NCI-H2171 (cell line): ENCODE measurements at places on chromosomes 1 and 21.
A peak's percentile ranks its signal among the peaks of the same experiment; 100 is the strongest.

GRCh38 chr1:208280681-208281450, 36.7 kb upstream of the PLXNA2 start:
- no peak for DNase-seq

- DNase-seq = no peak
Observed at GRCh38 chr1:231138236-231138635, 23.6 kb upstream of the TRIM67 start.

- DNase-seq = no peak
Observed at GRCh38 chr1:56081173-56081572, 498.2 kb downstream of the PLPP3 start.

DNA sequence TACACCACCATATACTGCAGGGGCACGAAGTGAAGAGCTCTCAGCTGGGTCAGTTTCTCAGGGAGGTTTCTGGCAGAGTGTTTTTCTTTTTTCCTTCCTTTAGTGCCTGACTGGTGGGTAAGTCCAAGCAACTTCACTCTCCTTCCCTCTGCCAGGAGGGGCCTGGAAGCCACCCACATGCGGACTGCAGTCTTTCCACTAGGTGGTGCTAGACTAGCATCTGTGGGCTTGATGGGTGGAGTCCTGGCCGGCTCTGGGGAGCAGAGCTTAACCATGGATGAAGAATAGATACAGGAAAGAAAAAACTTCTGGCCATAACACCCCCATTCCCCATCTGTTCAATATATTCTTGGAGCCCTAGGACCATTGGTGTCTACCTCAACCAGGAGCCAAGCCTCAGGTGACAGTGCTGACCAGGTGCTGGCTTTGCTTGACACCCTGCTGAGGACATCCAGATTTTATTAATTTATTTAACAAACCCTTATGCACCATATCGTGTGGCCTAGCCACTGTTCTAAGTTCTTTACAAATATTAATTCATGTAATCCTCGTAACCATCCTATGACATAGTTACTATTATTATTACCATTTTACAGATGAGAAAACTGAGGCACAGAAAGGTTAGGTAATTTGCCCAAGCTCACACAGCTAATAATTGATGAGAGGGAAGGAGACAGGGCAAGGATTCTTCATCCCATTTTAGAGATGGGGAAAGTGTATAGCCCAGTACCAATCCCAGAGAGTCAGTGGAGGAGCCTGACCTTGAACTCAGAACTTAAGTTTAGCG, 126.7 kb upstream of the CSF3R start:
- peak; percentile 74 for DNase-seq

DNA sequence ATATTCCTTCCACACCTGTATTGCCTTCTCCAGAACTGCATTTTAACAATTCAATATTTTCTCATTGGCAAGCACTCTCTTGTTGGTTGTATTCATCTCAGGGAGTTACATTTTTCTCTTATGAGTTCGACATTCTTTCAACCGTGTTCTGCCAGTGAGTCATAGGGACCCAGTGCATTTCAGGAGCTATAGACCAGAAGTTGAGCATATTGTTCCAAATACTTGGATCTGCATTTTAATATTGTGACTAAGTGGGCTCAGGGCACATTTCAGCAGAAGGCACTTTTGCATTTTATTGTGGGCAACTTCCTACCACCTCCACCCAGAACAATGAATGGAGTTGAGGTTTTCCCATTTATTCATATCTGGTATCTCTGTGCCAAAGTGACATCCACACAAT, 132.8 kb downstream of the TNFSF18 start:
- DNase-seq = no peak
